ENCODE measurements at places on chromosomes 13 and 19.

GRCh38 chr13:44230071-44230470 is 143.6 kb upstream of the SERP2 start:
- DNase-seq = no peak

DNA sequence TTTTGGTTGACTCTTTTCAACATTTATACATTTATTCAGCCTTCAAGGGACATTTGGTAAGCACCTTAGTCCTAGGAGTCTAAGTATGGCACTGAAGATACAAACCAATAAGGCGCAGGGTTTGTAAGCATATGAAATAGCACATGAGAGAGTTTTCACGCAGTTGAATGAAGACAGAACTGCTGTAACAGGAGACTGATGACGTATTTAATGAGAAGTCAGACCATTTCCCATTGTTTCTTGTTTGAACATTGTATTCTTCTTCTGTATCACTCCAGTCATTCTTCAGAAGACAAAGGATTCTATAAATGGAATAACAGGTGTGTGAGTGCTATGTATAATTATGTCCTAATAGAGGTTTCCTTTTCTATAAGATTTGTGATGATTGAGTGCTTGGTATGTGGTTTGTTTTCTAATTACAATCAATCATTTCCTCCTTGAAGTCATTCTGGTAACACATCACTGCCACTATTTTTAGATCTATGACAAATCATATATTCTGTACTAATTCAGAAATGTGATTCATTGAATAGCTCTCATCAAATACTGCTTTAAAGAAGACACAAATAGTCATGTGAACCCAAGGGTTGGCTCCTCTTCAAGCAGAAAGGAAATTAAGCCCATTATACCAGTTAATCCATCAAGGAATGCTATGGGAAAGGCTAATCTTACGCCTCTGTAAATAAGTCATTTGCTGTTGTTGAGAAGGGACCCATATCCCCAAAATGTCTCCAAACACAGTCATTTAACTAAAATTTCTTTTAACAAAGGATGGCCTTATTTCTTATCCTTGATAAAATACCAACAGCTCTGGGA is 222.8 kb upstream of the NBEA start:
- no peak for DNase-seq

DNA sequence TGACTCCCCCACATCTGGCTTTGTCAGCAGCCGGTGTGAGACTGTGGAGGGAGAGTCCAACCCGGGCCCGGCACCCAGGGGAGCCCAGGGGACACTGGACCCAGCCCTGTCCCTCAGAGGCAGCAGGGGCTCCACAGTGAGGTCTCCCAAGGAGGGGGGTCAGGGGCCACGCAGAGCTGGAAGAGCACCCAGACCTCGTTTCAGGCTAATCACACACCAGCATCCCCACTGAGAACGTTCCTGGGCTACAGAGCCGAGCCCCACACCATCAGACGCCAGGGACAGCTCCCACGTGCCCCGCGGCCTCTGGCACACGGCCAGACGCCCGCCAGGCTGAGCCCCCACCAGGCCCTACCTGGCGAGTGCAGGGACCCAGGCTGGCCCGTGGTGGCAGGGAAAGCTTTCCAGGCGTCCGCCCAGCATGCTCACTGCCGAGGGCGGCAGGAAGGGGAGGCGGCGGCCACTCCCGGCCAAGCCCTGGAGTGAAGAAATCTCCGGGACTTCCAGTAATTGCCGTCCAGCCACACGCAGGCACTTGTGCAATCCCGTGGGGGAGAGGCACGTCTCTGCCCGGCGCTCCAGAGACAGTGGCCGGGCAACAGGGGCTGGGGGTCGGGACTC is 19.2 kb downstream of the SBNO2 start:
- no peak for DNase-seq

DNA sequence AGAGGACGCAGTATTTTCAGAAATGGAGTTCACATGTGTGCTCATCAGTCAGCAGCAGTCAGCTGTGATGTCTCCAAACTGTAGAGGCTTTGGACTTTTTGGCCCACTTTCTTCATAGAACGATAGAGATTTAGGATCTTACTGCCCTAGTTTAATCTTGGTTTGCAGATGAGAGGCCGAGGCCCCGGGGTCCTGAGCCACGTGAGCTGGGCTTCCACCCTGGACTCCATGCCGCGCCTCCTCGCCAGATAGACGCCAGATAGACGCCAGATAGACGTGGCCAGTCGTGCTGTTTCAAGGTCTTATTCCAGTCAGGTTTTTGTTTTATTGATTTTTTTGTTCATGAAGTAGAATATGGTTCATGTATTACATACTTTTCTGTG is 11.7 kb upstream of the MCF2L start:
- DNase-seq = no peak

GRCh38 chr19:31269425-31270127 is 79.7 kb downstream of the TSHZ3 start:
- no peak for DNase-seq

DNA sequence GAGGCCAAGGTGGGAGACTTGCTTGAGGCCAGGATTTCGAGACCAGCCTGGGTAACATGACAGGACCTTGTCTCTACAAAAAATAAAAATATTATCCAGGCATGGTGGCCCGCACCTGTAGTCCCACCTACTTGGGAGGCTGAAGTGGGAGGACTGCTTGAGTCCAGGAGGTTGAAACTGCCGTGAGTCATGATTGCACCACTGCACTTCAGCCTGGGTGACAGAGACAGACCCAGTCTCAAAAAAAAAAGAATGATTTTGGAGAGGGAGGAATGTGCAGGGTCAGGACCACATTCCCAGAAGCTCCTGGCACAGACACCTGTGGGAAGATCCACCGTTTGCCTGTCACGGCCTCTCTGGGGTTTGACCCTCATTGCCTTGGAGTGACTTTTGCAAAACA is 9.3 kb upstream of the BAX start:
- no peak for DNase-seq

Measured in stimulated activated CD8-positive, alpha-beta memory T cell treated with anti-CD3 and anti-CD28 coated beads, Interleukin-7, amount 100 ng/mL, for 1 hour (primary cell).